Head of caudate nucleus (tissue), 42 donors: ENCODE measurements at places on chromosomes 13 and 19.

DNA sequence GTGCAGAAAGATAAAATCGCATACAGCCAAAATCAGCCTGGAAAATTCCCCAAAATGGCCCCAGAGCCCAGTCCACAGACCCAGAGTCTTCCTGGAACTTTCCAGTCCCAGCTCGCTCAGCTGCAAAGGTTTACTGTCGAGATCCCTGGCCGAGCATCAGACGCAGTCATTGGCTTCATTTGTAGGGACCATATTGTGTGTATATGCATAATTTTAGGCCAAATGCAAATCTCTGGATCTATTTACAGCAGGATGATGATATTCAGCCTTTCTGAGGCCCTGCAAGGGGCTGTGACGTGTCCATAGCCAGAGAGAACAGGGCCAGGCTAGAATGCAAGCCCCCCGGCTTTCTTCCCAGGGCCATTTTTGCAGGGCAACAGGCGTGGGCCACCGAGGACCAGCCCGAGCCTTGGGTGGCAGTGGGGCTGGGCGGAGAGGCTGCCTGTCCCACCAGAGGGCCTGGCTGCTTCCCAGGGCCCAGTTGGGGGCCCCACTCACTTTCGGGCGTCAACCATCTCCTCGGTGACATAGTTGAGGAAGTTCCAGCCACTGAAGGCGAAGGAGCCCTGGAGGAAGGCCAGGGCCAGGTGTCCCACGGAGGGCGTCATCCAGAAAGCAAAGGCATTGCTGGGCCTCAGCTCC, 13.7 kb downstream of the SLC7A10 start:
- no peak for DNase-seq

- no peak for DNase-seq
These were observed 13.2 kb upstream of the CREB3L3 start for GRCh38 chr19:4140237-4140711.

DNA sequence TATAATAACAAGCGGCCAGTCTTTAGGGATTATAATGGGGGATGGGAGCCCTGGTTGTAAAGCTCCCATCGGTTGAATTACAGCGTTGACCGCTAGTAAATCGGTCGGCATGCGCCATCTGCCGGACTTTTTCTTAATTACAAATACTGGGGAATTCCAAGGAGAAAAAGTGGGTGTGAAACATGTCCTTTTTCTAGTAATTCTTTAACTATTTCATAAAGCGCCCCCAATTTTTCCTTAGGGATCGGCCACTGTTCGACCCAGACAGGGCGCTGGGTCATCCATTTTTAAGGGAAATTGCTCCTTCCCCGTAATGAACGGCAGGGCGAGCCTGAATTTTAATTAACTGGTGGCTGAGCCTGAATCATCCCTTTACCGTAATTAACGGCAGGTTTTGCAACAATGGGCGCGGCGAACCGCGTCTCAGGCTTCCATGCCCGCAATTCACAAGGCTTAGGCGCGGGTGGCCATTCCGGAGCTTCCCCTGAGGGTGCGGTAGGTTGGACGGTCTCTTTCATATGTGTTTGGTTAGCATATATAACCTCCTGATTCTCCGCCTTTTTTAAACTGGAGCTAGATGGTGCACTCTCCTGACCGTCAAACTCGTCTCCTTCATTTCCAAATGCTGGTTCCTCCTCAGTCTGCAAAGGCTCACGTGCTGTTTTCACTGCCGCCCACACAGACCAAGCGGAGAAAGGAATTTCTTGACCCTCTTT, 30.2 kb upstream of the EVI5L start:
- DNase-seq: peak; percentile 74

- DNase-seq: no peak
These were observed 163.7 kb downstream of the KLF12 start for GRCh38 chr13:73970421-73971055.

DNA sequence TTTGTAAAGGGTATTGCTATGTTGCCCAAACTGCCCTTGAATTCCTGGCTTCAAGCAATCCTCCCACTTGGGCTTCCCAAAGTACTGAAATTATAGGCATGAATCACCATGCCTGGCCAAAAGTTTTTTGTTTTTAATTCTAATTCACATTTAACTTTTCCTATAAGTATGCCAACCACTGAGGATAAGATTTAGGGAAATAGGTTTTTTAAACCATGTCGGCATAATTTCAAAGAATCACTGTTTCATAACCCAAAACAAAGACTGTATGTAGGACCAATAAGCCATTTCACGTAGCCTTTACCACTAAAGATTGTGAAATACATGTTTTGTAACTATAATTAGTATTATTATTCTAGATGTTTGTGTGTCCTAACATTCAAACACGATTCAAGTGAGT, 8.2 kb downstream of the ZDHHC20 start:
- no peak for DNase-seq

GRCh38 chr13:98004107-98004506, 50.6 kb downstream of the IPO5 start:
- DNase-seq: no peak

DNA sequence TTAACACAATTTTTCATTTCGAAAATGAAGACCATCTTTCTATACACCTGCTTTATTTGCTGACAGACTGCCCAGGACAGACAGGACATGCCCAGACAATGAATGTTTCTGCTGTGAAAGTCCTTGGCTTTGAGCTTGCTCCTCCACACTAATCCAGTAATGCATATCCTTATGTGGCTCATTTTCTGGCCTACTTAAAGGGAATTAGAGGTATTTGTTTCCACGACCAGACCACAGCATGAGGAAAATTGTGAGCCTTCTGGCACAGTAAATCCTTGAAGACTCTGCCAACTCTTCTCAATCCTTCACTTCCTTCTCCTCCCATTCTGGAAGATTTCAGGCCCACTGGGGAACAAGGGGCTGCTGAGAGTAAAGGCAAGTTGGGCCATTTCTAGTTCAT, 25.7 kb downstream of the CCDC70 start:
- no peak for DNase-seq

DNA sequence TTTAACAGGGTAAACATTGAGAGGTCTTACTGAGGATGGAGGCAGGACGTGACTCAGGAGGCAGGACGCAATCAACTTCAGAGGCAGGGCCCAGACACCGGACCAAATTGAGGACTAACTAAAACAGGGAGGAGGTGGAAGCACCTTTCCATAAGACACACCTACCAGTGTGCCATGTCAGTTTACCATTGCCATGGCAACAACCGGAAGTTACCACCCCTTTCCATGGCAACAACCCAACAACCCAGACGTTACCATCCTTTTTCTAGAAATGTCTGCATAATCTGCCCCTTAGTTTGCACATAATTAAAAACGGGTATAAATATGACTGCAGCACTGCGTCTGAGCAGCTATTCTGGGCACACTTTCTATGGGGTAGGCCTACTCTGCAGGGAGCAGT, 53.5 kb upstream of the SOX21 start:
- DNase-seq: no peak

DNA sequence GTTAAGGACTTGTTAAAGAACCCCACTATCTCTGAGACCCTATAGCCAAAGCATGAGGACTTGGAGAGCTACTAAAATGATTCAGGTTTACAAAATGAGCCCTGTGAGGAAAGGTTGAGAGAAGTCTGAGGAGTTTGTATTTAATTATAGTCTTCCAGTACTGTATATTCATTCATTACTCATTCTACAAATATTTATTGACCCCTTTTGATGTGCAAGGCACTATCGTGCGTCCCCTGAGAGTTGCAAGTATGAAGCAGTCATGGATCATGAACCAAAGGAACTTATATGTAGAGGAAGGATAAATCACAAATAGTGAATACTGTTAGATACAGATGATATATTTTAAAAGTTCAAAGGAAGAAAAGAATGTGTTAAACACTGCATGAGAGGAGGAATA, 84.4 kb downstream of the DNAJC15 start:
- DNase-seq: no peak

GRCh38 chr13:99484473-99484872, 16.8 kb upstream of the TM9SF2 start:
- DNase-seq: no peak

DNA sequence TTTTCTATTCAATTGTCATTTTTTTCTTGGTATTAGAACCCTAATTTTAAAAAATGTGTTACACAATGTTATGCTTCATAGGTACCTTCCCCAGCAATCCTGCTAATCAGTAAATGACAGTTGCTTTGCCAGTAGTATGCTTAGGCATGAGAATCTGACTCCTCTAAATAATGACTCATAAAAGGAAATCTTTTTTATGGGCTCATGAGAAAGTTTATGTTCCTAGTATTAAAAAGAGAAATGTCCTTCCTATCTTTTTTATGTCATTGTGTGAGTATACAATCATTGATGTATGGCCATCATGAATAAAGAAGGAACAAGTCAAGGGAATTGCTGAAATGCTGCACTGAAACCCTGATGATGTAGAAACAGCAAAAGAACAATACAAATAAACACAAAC, 1237.7 kb upstream of the PCDH20 start:
- DNase-seq: no peak

DNA sequence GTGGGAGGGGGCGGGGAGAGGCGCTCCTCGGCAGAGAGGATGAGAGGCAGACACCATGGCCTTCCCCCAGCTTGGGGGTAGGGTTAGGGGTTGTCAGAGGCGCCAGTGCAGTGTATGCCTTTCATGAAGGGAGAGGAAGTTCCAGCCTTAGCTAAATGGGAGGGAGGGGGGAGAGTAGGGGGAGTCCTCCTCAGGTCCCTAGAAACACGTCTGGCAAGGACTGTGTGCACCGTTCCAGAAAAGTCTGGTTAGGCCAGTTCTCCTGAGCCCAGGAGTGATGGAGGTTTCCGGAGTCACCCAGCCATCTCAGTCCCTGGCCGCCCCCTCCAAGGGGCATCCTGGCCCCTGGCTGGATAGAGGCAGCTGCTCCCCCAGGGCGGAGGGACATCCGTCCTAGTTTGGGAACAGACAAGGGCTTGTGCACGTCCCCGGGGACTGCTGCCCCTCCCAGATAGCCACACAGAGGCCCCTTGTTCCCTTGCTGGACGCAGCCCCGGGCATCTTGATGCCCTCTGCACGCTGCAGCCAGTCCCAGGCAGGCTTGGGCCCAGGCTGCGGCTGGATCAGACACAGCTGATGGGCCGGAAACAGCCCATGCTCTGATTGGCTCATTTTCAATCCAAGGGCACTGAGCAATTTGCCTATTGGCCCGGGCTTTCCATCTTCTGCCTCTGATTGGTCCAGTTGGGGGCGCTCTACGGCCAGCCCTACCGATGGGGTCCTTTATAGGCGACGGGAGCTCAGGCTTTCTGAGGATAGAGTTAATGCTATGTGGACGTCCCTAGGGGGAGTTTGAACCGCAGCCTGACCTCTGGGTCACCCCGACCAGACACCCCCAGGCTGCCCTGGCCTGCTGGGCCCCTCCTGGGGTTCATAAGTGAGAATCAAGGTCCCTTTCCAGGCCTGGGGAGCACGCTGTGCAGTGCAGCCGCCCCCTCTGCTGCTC, 3.8 kb downstream of the S1PR2 start:
- DNase-seq: peak; percentile 98

- peak; percentile 59 for DNase-seq
These were observed 3.0 kb upstream of the ZFP36 start for GRCh38 chr19:39403331-39404312.

DNA sequence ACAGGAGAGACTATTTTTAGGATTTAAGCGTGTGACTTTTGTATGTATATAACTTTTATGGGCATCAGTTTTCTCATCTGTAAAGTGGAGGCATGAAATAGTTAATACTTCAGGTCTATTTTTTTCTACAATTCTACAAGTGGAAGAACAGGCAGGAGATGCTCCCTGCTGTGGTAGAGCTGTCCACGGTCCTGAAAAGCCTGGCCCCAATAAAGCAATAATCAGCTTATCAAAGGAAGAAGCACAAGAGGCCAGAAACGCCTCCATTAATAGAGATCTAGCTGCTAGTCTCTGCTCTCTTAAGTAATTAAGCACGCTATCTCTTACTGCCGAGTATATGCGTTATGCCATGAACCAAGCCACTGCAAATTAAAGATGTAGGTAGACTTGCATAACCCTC, 28.0 kb upstream of the WASF3 start:
- no peak for DNase-seq

- DNase-seq: no peak
These were observed 412.1 kb downstream of the KLF12 start for GRCh38 chr13:73722120-73722519.

- DNase-seq: no peak
These were observed 744.8 kb downstream of the PCDH17 start for GRCh38 chr13:58376349-58376748.

- no peak for DNase-seq
These were observed 240.6 kb upstream of the ZNF507 start for GRCh38 chr19:32104850-32105235.

DNA sequence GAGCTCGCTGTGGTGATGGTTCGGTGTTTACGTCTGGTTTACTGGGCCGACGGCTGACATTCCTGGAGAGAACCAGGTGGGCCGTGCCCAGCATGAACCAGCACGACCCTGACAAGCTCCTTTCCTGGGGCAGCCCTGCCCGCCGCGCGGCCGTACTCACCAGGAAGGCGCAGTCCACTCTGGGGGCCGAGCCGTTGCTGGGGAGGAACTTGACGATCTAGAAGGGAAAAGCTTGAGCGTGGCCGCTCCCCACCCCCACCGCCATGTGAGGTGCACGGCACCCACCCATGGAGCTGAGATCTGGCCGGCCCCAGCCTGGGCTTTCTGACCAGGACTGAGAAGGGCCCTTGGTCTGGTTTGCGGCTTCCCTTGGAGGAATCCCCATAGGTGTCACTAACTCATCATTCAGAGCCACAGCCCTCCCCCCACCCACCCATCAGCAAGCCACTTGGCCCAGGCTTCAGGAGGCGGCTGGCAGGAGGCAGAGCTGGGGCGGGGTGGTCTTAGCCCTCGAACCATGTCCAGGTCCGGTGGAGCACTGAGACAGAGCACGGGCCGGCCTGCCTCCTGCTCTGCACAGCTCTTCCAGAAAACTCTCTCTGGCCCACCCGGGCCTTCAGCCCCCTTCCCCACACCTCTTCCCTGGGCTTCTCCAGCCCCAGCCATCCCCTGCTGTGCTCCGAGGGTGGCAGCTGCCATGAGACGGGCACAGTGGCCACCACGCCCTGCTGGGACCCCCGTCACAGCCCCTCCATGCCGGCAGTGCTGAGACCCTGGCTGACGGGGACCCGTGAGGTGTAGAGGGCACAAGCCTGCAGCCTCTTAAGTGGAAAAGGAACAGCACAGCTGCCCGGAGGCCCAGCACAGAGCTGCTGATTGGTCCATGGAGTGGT, 6.2 kb downstream of the ATP4B start:
- DNase-seq: no peak

GRCh38 chr13:109121826-109122225, 492.4 kb downstream of the MYO16 start:
- no peak for DNase-seq

- no peak for DNase-seq
These were observed 1559.0 kb upstream of the SLC10A2 start for GRCh38 chr13:104625201-104625600.

DNA sequence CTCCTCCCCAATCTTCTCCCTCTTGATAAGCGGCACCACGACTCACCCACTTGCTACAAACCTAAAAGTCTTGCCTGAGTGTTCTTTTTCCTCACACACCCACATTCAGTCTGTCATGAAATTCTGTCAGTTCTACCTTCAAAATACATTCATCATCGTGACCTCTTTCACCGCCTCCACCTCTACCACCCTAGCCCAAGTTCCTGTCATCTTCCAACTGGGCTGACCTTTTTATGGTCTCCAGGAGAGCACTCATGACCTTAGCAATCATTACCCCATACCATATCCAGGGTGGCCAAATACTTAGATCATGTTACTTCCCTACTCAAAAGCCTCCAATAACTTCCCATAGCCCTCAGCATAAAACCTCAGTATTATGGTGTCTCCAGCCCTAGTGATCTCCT, 110.4 kb upstream of the TSC22D1 start:
- DNase-seq: no peak
